Lower leg skin (tissue), 4 donors: ENCODE measurements at places on chromosomes 1 and 21.

- no peak for DNase-seq
Observed at GRCh38 chr1:1080122-1080757, 6.1 kb upstream of the RNF223 start.

GRCh38 chr1:31397360-31398095, 15.5 kb upstream of the SERINC2 start:
- no peak for DNase-seq

DNA sequence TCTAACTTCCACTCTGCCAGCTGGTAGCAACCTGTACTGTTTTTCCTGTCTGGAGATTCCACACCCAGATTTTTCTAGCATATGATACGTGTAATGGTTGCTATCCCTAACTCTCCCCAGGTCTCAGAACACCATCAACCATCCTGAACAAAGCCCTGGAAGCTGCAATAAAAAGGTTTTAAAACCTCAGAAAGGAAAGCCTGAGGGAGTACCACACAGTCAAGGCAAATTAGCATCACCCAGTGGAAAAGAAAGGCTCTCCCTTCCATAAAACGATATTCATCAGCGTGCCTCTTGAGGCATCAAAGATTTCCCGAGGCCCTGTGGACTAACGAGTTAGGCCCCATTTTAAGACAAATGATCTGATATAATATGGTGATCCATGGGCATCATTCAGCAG, 421.0 kb downstream of the ADGRL2 start:
- DNase-seq: no peak

DNA sequence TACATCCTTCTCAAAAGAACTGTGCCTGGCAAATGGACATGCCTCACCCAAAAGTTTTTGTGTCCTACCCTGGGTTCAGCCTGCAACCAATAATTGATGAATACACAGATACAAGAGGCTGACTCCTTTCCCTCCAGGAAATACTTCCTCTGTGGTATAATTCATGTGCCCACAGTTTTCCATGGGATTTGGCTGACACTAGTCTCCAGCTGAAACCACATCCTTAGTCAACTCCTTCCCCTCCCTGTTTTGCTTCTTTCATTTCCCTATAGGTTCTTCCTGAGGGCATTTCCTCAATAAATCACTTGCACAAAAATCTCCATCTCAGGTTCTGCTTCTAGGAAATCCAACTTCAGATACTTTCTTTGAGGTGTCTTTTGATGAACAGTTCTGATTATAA, 436.6 kb upstream of the C1orf87 start:
- no peak for DNase-seq

DNA sequence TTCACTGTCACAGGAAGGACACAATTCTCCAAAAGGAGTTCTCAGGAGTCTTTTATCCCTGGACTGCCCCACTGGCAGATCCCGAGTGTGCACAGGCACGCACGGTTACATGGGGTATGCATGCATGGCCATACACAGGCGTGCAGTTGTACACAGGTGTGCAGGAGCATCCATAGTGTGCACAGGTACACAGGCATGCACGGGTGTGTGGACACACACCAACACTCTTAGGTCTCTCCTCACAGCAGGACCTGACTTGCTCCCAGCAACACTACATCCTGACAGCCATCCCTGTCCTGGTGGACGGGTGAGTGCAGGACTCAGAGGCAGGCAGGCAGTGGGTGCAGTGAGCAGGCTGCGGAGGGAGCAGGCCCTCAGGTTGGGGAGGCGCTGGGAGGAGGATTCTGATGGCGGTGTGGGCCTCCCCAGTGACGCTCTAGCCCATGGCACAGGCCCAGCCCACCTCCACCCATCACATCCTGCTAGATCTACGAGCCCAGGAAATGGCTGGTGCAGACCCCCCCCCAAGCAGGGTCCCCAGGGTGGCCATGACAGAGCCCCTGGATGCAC, 28.4 kb downstream of the SLC19A1 start:
- DNase-seq: peak; percentile 68

GRCh38 chr1:166876540-166876838, 425 bp upstream of the TADA1 start:
- DNase-seq: no peak

DNA sequence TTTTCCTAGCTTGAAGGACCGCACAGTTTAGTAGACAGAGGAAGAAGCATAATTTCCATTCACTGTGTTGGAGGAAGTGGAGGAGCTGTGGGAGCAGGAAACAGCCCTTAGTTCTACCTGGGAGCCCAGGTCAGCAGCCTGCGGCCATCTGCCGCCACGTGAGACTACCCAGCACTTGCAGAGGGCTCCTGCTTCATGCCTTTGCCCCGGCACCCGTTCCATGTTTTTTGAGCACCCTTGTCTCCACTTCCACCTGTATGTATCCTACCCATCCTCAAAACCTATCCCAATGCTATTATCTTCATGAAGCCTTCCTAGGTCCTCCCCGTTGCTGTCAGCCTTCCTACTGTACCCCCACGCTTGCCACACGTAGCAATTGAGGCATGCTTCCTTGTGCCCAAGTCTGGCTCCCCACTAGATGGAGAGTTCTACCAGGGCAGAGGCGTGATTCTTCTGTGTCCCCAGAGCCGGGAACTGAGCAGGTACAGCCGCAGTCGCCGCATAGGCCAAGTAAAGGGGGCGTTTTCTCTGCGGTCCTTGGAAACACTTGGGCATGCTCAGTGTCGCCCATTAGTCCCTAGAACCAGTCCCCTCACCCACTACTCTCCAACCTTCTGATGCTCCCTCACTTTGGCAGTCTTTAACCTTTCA, 1.9 kb downstream of the SLC6A9 start:
- no peak for DNase-seq

DNA sequence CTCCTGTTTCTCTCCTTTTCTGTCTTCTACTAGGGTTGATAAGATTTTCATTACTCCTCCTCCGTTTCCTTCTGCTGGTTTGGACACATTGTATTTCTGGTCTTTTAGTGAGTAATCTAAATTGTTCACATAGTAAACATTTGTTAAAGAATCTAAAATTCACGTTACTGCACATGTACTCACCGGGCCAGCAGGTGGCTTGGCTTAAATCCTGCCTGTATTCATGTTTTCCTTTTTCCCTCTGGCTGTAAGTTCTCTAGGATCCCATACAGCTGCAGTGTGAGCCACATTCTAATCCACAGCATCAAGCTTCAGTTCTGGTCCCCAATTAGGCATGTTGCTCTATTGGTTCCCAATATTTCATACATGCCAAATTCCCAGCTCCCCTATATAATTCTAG, 958.3 kb downstream of the ADGRL2 start:
- DNase-seq: no peak

DNA sequence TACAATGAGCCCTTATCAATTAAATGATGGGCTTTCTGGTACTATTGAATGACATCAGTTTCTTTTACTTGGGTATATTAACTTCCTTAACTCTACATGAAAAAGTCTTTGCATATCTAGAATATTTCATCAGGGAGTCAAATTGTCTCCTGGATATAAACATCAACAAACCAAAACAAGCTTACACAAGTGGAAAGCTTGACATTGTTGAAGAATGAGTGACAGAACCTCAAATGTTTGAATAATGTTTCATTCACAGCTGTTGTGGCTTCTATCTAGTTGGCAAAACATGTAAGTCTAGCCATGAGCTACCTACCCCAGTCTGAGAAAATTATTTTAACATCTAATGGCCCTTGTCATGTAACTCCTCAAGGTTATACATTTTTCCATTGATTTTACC, 604.8 kb upstream of the ADAMTS5 start:
- no peak for DNase-seq

DNA sequence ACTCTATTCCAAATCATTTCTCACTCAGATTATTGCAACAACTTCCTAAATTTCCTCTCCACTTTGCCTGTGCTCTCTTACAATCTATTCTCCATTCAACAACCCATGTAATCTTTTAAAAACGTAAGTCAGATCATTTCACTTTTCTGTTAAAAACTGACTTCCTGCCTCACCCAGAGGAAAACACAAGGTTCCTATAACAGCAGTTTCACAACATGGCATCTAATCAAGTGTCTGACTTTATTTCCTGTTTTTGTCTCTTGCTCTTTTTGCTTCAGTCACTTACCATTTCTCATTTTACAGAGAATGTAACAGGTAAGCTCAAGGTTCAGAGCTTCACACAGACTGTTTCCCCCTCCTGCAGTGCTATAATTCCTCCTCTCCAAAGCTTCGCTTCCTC, 560.7 kb downstream of the LRRIQ3 start:
- DNase-seq: no peak

DNA sequence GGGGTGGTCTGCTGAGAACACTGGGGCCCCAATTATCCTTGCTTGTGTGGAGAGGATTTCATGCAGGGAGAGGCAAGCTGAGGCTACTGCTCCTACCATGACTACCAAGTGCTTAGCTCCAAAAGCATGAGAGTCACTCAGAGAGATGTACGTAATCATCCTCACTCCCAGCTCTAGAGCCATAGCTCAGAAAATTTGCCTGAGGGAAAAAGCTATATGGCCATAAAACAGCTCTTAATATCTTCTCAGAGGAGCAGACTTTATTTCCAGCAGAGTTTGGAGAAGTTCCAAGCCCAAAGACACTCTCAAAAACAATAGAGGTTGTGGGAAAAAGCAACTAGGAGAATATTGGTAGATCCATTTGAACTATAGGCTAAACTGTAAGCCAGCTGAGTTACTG, 106.4 kb upstream of the PBX1 start:
- no peak for DNase-seq

DNA sequence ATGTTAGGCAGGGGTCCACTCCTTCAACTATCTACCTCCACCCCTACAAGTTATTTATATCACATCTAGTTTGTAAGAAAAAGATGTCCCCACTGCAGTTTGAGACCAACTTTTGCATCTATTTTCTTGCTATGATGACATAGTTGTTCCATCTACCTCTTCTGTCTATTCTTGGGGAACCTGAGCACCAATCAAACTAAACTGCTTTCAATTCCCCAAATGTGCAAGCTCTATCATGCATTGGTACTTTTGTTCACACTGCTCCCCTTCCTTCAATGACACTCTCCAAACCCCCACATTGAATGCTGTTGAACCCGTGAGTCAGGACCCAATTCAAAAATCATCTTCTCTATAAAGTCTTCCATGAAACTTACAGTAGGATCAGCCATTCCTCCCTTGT, 16.0 kb upstream of the FRRS1 start:
- DNase-seq: no peak

DNA sequence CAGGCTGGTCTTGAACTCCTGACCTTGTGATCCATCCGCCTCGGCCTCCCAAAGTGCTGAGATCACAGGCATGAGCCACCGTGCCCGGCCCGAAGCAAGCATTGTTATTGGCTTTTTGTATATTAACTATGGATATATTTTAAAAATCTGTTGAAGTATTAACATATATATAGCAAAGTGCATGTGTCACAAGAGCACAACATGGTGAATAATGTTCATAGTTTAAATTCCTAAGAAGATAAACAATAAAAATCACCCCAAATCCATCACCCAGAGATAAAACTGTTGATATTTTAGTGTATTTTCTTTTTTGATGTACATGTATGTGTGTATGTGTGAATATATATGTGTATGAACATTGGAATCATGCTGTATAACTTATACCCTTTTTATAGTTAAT, 9.1 kb upstream of the FOXE3 start:
- DNase-seq: no peak

DNA sequence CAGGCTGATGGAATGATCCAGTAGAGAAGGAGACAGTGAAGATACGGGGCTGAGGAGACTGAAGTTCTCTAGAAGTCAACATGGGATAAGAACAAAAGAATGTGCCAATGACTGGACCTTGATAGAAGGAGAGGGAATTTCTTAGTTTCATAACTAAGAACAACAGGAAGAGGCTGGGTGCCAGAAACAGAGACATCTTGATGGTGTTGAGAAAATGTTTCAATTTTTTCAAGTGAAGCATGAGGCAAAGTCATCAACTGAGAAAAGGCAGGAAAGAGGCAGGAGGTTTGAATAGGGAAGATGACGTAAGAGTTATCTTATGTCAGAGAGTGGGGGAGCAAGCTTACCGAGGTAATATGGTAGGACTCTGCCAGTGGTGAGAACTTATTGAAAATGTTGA, 80.1 kb downstream of the SPAG17 start:
- DNase-seq: no peak

- DNase-seq: no peak
Observed at GRCh38 chr1:62908168-62908695, 124.3 kb downstream of the ATG4C start.

GRCh38 chr1:115261496-115261895, 76.6 kb downstream of the NGF start:
- DNase-seq: no peak

GRCh38 chr1:110722807-110723206, 48.1 kb upstream of the KCNA3 start:
- no peak for DNase-seq

GRCh38 chr21:32183396-32183795, 95.5 kb downstream of the MIS18A start:
- no peak for DNase-seq

DNA sequence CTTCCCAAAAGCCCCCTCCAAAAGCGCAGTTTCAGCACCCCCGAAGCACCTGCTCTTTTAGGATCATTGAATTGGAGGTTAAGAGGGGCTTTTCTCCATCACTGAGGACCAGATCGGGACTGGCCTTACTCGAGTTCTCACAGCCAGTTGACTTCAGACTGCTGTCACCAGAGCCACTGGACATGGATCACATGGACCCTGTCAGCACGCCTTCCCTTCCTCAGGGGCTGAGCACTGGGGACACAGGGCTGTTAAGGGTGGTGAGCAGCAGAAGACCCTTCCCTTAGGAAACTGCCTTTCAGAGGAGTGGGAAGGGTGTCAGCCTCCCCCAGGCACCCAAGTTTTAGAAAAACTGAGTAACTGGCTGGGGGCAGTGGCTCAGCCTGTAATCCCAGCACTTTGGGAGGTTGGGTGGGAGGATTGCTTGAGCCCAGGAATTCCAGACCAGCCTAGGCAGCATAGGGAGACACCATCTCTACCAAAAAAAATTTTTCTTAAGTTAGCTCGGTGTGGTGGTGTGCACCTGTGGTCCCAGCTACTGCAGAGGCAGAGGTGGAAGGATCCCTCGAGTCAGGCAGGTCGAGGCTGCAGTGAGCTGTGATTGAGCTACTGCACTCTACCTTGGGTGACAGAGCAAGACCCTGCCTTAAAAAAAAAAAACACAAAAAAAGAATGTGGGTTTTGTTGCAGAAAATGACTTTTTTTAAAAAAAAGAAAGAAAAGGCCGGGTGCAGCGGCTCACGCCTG, 584 bp upstream of the FGR start:
- DNase-seq: no peak

DNA sequence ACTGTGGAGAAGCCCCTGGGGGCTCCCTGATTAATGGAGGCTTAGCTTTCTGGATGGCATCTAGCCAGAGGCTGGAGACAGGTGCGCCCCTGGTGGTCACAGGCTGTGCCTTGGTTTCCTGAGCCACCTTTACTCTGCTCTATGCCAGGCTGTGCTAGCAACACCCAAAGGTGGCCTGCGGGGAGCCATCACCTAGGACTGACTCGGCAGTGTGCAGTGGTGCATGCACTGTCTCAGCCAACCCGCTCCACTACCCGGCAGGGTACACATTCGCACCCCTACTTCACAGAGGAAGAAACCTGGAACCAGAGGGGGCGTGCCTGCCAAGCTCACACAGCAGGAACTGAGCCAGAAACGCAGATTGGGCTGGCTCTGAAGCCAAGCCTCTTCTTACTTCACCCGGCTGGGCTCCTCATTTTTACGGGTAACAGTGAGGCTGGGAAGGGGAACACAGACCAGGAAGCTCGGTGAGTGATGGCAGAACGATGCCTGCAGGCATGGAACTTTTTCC, 24.8 kb downstream of the PCSK9 start:
- DNase-seq: no peak
